Suprapubic skin (tissue), 4 donors: ENCODE measurements at places on chromosomes 6 and 20.

- DNase-seq = no peak
Measured at GRCh38 chr6:7542065-7542873, 798 bp downstream of the DSP start.

- no peak for DNase-seq
Measured at GRCh38 chr6:110573136-110573535, 96.7 kb upstream of the SLC22A16 start.

- no peak for DNase-seq
Measured at GRCh38 chr6:7496266-7496875, 45.1 kb upstream of the DSP start.

DNA sequence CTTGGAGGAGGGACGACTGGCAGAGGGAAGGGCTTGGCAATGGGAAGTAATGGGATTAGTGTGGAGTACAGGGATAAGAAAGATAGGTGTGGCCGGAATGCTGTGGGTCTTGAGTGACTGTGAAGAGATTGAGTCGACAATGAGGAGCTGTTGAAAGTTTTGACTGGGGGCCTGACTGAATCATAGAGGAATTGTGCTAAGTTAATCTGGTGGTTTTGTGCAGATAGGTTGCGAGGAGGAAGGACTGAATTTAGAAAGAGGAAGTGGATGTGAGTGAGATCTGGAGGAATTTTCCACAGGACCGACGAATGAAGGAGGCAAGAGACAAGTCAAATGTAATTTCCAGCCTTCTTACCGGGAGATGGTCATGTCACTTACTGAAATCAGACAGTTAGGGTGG lies 143.9 kb upstream of the RALGAPA2 start:
- no peak for DNase-seq

- no peak for DNase-seq
Measured at GRCh38 chr6:133610227-133610840, 278.6 kb upstream of the TCF21 start.

GRCh38 chr20:46273717-46274116 lies 34.6 kb downstream of the CDH22 start:
- DNase-seq = no peak

GRCh38 chr20:54605319-54605718 lies 129.9 kb downstream of the DOK5 start:
- no peak for DNase-seq

DNA sequence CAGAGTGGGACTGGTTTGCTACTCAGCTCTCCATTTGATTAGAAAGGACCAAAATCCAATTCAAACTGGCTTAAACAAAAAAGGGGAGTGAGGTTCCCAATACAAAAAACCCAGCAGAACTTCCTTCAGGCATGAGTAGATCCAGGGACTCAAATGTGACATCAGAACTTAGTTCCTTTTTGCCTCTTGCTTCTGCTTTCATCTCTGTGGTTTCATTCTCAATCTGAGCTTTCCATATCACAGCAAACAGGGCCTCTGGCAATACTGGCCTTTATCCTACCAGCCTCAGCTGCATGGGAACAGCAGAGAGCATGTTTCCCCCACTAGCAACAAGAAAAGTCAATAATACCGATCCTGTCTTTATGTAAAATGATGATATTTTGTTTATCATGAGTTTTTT lies 28.6 kb upstream of the PRELID3B start:
- no peak for DNase-seq

GRCh38 chr6:147904416-147904815 lies 395.9 kb downstream of the SAMD5 start:
- DNase-seq = no peak

- peak; percentile 83 for DNase-seq
Measured at GRCh38 chr6:149545258-149545753, 537 bp downstream of the PPIL4 start.

GRCh38 chr6:34378470-34378869 lies 14.0 kb downstream of the NUDT3 start:
- DNase-seq = no peak

DNA sequence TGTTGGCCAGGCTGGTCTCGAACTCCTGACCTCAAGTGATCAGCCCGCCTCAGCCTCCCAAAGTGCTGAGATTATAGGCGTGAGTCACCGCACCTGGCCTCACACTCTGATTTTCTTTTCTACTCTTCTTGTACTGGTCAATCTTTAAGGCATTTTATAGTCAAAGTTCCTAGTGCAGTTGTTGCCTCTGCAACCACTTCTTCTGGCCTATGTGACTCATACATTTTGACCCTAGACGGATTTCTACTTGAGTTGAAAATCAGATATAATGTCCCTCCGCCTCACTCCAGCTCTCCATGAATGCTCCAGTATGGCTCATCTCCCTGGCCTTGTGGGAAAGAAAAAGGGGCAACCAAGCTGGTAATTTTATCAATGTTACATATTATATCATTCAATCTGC lies 42.4 kb downstream of the TNFRSF21 start:
- no peak for DNase-seq
